ENCODE measurements at places on chromosomes 4 and X.

DNA sequence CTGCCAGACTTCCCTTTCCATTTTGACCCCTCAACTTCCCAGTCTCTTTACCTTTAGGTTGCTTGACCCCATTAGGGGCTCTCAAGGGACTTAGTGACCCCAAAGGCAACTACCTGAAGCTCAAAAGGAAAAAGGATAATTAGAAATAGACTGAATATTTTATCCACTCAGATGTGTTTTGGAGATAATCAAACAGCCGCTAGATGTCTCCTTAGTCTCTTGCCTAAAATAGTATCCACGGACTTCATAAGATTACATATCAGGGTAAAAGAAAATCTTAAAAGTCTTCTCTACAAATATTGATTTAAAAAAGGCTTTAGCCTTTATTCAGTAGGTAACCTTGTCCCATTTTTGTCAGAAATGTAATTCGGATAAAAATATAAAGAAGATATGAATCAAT is 21.0 kb upstream of the RHOXF2 start:
- no peak for DNase-seq

GRCh38 chr4:129345609-129346008 is 249.7 kb downstream of the C4orf33 start:
- DNase-seq: no peak

DNA sequence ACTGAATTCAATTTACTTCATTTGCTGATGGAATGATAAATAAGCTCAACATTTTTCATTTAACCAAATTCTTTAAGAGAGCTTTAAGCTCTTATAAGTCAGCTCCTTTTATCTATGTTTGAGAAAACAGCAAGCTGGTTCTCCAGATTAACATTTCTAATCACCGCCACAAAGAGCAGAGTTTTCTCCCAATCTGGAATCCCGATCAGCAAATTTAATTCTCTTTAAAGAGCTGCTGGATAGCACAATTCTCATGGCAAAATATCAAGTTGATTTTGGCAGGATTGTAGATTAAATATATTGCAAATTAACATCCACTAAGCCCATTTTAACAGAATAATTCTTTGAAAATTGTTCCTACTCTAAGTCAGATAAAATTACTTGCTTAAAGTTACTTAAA is 48.8 kb downstream of the RPS6KA3 start:
- no peak for DNase-seq

GRCh38 chr4:137635108-137635507 is 102.8 kb upstream of the PCDH18 start:
- DNase-seq: no peak

DNA sequence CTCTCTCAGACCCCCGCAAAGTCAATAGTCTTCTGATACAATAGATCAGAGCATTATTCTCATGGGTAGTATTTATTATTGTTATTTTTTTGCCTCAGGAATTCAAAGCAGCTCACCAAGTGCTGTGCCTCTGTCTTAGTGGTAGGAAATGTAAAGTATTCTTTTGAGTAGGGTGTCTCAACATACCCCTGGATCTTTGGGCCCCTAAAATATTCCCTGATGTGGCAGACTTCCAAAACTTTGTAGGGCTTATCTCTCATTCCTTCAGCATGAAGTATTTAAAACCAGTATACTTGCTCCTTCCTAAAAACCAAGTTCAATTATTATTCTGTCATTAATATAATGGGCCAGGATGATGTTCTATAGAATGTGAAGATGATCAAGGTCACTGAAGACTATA is 115.3 kb upstream of the ZNF827 start:
- DNase-seq: no peak

Data from naive B cell (primary cell).